CMK (cell line): ENCODE measurements at places on chromosomes 12 and 14.

GRCh38 chr12:49678711-49679110 lies 28.5 kb downstream of the FMNL3 start:
- DNase-seq = no peak

DNA sequence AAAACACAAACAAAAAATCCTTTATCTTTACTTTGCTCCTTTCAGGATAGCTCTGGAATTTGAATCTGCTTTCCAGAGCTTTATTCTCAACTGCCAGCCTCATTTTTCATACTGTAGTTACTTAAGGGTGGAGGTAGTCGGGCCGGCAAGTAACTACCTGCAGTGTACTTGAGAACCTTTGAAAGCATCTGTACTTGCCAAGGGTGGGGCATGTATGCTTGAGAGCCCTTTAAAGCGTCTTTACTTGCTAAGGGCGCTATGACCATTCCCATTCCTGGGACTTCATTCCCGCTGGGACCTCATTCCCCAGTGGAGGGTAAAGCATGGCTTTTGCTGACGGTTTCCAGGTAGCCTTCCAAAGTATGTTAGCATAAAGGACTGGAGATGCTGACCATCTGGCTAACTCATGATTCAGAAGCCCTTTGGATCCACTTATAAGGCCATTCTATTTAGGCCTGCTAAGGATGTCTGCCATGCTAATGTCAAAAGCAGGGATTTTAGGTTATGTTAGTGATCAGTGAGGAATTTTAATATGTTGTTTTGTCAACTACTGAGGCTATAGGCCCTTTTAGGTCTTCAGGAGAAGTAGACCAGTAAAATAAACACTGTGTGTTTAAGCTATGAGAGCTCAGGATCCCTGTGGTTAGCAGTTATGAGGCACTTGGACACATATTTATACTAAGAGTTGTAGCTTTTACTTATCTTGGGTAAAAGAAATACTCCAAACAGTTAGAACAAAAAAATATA lies 74.9 kb downstream of the CRADD start:
- DNase-seq = no peak

DNA sequence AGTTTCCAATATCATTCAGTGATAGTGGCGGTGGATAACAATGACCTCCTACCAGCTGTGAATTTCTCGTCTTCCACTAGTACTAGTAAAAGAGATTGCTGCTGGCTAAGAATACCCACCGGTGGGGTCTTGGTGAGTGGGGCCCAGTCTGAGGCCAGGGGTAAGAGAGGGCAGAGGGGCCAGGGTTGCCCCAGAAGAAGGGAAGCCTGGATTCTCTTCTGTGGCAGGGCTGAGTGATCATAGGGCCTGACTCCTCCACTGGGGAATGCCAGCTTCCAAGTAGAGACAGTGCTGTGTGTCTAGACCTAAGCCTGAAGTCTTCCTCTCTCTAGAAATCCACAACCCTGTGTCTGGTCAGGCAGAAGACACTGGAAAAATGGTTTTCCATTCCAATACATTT lies 5.8 kb upstream of the TMEM63C start:
- DNase-seq = no peak

GRCh38 chr14:20503898-20504297 lies 1.4 kb upstream of the RNASE10 start:
- DNase-seq = no peak

GRCh38 chr12:1622406-1622805 lies 6.6 kb upstream of the WNT5B start:
- no peak for DNase-seq

GRCh38 chr12:56947633-56948456 lies 9.6 kb downstream of the RDH16 start:
- DNase-seq = no peak

DNA sequence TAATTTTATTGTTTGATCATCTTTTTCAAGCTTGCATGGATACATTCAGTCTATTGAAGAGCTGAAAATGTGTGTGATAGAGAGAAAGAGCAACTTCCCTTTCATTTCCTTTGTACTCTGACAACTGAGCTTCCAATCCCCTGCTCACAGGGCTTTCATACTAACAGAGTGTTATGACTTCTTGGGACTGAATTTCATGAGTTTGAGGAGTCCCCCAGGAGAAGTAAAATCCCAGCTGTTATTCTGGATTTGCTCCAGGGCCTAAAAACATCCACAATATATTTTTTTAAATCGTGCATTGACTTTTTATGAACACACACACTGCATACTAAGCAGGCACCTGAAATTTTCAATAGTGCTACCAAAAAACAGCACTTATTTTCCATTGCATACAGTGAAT lies 195.8 kb upstream of the CAND1 start:
- no peak for DNase-seq

DNA sequence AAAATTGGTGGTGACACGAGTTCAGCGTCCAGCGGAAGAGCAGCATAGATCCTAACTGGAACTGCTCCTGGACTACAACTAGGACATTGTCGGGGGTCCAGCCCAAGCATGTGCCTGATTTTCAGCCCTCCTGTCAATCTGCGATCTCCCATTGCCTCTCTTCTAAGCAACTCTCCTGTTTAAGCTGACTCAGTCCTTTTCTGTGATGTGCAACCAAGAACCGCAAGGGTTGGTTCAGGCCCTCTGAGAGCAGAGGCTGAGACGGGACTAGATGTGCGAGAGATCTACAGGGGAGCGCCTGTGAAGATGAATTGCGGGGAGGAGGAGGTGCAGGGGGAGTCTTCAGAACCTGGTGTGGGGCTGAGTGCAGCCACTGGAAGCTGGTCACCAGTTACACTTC lies 3.7 kb upstream of the PAPLN start:
- DNase-seq = no peak

DNA sequence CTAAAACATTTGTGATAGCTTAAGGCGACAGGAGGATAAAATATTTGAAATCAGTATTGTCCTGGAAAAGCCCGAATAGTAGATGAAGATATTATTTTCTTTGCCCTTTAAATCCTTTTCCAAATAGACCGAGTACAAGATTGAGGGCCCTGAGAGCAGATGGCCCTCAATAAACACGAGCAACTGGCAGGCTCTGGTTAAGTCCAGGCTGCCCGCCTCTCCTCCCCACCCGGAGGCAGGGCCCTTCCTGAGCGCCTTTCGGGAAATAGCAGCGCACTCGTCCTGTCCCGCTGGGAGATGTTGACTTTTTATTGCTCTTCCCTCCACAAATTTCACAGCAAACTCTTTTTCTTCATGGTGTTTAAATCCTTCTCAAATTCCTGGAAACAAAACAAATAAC lies 50.8 kb upstream of the MAX start:
- no peak for DNase-seq
